Liver (tissue), 10 donors: ENCODE measurements at places on chromosomes 1 and 21. TPM values are rescaled to one million over a fixed set of nuclear protein-coding genes. Genes with fewer than 3 reads are reported as not detected.

DNA sequence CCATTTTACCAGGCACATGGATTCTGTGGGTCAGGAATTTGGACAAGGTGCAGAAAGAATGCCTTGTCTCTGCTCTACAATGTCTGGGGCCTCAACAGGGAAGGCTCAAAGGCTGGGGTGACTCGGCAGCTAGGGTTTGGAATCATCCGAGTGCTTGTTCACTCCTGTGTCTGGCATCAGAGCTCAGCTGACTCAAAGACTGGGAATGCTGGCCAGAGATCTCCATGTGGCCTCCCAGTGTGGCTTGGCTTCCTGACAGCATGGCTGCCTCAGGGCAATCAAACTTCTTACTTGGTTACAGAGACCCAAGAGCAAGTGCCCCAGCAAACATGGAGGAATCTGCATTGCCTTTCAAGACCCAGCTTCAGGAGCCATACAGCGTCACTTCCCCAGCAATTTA lies 110.5 kb downstream of the TOMM20 start:
- DNase-seq, result no peak

Gene SPOCD1
- total RNA-seq, result 0.19 TPM

Gene PRKCZ
- 9.3 TPM for total RNA-seq

DNA sequence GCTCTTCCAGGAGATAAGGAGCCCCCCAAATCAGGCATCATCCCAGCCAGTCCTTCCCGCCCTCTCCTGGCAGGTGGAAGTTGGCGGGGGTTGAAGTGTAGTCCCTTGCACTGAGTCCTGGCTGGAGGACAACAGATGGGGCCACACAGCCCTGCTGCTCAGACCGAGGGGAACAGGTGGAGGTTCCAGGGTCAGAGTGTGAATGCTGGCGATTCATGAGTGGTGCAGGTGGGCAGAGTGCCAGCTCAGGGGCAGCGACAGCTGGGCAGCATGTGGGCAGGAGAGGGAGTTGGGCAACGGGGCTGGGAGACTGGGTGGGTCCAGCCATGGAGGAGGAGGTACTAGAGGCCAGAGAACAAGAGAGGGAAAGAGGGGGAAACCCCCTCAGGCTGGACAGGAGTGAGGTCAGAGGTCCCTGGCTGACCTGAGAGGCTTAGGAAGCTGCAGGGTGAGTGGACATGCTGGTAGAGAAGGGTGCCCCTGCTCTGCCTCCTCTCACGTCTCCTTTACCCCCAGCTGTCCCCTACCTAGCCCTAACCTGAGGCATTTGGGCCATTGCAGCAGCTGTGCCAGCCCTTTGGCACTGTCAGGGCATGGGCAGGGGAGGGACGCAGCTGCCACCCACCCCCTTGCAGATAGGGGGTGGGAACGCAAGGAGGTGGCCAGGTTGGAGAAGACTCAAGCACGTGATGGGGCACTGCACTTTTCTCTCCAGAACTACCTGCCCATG lies 11.3 kb upstream of the ADORA1 start:
- DNase-seq, result no peak

Gene PRSS38
- not detected for total RNA-seq

- DNase-seq, result no peak
Observed at GRCh38 chr1:244207935-244208244, 156.8 kb downstream of the ZBTB18 start.

Gene HES2
- total RNA-seq, result not detected

DNA sequence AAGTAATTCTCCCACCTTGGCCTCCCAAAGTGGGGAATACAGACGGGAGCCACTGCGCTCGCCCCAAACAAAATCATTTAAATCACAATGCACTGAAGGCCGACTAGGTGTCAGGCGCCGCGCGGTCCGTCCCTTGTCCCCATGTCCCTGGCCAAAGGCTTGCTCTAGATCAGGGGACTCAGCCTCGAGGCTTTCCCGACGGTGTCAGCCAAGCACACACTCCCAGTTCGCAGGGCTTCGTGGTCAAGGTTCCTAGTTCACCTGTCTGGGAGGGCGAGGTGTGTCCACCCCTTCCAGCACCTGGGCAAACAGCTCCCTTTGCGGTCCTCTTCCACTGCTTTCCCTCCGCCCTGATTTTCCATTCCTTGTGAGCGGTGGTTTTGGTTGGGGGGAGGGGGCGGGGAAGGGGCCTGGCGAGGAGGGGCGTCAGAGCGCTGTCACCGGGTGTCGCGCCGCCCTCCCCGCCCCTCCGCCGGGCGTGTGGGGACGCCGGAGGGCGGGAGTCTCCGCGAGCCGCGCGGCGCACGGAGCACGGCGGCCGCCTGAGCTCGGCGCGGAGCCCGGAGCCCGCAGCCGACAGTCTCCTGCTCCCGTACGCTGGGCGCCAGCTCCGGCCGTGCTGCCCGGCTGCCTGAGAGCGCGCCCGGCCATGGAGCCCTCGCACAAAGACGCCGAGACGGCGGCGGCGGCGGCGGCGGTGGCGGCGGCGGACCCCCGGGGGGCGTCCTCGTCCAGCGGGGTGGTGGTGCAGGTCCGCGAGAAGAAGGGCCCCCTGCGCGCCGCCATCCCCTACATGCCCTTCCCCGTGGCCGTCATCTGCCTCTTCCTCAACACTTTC lies at the start of gene STUM:
TSS of gene STUM (plus strand) at position 509 of the 838 bp plus-strand sequence. CDS start at position 650, 141 bp downstream.
- no peak for DNase-seq

- DNase-seq, result no peak
Observed at GRCh38 chr1:32769524-32770220, 47.5 kb downstream of the YARS1 start.

DNA sequence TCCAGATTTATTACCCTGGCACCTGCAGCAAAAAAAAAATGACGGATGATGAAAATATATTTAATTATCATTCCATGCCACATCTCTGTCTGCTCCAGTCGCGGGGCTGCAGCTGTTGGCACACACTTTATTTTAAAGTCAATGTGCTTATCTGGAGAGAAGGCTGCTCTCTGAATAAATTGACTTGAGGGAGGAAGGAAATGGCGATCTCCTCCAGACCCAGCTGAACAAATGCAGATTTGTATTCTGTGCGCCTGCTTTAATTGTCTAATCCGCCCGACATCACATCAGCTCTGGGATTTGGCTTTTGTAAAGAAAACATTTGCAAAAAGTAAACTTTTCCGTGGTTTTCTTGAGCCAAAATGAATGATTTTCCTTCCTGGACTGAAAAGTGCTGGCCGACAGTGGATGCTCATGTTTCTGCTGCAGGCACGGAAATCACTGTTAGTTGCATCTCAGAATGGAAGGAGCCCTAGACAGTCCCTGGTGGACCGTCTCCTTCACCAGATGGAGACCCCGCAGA lies 150.2 kb downstream of the CAMTA1 start:
- no peak for DNase-seq

Gene UQCRHL
- 0.84 TPM for total RNA-seq

GRCh38 chr1:241837901-241838300 lies 10.1 kb upstream of the EXO1 start:
- no peak for DNase-seq

Gene AMY2B
- 5.4 TPM for total RNA-seq

Gene SLC16A1
- 87.3 TPM for total RNA-seq
